ENCODE measurements at places on chromosomes 4 and X. TPM values are rescaled to one million over a fixed set of nuclear protein-coding genes. Genes with fewer than 3 reads are reported as not detected.

DNA sequence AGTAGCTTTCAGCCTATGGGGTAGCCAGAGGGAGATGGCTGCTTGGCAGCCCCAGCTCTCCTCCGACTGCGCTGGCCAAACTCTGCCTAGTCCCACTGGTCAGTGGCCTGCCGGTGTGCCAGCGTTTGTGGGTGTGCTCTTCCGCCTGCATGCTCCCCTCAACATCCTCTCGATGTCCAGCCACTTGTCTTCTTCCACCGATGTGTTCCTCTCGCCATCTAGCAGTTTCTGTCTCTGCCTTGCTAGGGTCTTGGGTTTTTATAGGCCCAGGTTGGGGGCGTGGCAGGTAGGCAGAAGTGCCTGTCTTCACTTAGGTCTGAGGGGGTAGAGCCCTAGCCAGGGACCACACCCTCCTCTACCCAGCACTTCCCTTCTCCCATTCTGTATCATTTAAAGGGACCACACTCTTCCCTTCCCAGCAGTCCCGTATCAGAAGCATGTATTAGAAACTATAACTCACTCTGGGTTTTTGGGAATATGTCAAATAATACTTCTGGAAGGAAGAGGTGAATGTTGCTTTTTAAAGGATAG is 124.4 kb downstream of the KDM6A start:
- no peak for DNase-seq

DNA sequence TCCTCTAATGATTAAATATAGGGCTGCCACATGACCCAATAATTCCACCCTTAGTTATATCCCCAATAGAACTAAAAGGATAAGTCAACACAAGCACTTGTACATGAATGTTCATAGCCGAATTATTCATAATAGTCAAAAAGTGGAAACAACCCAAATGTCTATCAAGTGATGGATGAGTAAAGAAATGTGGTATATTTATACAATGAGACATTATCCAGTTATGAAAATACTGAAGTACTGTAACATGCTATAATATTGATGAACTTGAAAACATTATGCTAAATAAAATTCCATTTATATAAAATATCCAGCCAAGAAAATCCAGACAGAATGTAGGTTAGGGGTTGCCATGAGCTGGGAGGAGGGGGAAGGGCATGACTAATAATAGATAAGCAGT is 436.7 kb upstream of the AADAT start:
- no peak for DNase-seq

DNA sequence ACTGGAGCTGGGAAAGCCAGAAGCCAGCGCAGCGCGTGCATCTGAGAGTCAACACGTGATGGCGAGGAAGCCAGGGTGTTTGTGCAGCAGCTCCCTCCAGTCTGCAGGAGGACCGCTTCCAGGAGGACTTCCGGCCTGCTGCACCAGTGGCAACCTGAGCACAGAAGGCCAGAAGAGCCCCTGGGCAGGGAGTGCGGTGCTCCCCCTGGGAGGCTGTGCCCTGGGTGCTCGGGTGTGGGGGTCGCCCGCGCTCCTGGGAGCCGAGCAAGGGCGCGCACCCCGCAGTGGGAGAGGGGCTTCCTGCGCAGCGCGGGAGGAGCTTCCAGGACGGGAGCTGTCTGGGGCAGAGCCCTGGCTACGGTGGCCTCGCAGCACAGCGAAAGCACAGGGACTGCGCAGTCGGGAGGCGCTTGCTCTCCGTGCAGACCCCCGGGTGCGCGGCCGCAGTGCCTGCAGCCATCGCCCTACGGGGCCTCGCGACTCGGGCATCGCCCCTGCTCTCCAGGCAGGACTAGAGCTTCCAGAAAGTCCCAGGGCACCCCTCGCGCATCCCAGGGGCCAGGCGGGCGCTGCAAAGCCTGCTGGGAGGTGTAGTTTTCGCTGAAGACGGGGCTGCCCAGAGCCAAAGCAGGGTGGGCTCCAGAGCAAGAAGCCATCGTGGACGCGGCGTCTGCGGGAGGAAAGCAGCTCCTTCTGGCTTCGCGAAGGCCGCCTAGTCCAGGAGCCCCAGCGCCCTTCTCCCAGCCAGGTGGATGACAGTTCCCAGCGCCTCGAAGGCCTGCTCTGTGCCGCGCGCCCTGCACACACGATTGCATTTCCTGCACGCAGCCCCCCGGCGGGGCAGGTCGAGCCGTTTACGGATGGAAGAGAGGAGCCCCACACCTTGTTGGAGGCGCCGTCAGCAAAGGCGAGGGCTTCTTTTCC is 24.1 kb upstream of the WFS1 start:
- no peak for DNase-seq

- DNase-seq = no peak
Observed at GRCh38 chrX:46673620-46674359, 85.1 kb downstream of the SLC9A7 start.

DNA sequence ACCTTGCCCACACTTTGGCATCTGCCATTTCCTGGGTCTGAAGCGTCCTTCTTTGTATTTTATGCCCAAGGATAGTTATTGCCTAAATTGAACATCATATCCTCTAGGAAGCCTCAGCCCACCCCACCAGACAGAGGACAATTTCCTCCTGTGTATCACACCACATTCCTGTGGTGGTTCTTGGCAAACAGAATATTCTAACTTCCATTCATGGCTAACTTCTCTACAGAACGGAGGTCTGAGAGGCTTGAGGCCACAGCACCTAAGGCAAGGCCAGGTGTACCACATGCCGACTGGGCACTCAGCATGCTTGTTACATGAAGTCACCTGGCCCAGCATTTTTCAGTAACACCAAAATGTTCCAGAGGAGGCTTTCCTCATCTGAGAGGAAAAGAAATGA is 42.4 kb downstream of the CD99L2 start:
- DNase-seq = no peak

DNA sequence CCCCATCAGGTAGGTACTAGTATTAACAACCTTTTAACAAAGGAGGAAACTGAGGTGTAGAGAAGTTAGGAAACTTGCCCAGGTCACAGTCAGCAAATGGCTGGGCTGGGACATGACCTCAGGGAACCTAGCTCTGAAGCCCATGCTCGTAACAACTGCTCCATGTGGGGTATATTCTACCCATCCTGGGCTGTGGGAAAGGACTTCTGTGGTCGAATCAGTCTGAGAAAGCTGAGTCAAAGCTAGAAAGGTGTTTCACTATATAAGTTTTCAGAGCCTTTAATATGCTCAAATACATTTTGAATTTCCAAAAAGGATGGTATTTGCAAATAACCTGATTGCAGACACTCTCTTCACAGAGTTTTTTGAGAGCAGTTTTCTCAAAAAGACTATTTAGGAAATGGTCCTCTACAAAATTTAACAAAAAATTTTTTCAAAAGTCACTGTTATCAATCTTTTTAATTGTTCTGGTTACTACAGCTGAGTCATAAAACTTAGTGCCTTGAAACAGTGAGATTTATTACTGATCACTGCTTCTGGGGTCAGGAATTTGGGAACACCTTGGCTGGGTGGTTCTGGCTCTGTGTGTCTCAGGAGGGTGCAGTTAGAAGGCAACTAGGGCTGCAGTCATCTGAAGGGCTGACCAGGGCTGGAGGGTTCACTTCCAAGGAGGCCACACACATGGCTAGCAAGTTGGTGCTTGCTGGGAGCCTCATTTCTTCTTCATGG is 53.6 kb downstream of the NSG1 start:
- no peak for DNase-seq

GRCh38 chrX:45807572-45808425 is 607.1 kb upstream of the DIPK2B start:
- no peak for DNase-seq

- no peak for DNase-seq
Observed at GRCh38 chr4:106478152-106478551, 109.6 kb upstream of the GIMD1 start.

DNA sequence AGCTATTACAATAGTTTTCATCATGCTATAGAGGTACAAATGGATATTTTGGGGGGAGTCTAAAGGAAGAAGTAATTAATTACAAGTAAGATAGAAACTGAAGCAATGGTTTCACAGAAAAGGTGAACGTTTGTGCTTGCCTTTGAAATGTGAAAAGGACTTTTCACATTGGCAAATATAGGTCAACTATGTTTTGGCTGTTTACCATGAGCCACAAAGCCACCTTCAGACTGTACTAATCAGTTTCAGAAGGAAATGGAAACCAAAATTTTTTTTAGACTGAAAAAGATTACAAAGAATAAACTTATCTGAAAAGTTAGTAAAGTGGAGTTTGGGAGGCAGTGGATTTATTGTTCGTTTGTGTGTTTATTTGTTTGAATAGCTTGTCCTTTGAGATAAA is 32.1 kb downstream of the SYTL5 start:
- DNase-seq = no peak

GRCh38 chrX:21014326-21014725 is 359.9 kb upstream of the CNKSR2 start:
- DNase-seq = no peak

DNA sequence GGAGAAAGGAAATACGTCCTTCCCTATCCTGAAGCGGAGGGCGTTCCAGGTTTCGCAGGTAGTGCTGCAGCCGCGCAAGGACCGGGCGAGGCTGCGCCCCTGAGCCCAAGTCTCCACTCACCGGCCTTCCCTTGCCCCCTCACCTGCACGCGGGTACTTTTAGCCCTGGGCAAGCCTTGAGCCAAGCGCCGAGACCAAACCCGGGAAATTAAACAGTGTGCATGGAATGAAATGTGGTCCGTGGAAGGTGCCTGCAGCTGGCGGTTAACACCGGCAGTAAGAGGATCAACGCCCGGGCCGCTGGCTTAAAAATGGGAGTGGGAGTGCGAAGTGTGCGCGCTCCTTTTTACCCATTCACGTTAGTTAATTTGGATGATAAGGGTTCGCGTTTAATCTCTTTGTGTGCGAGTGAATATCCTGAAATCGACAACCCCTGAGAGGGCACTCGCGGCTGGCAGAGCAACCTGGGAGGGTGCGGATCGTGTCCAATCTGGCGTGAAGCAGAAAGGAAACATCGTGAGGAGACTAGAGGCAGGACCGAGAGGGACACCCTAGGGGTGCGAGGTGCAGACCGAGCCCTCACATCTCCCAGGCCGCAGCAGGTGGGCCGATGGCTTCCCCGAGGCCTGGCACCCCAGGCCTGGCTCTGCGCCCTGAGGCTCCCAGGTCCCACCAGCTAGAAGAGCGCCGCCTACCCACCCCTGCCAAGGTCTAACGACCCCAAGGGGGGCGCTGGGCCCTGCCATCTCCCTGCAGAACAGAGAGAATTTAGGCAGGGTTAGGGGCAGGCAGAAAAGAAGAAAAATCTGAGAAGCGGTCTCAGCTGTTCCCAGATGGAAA is 2.0 kb upstream of the HELT start:
- peak; percentile 27 for DNase-seq

- no peak for DNase-seq
Observed at GRCh38 chr4:24265989-24266388, 318.4 kb downstream of the DHX15 start.

DNA sequence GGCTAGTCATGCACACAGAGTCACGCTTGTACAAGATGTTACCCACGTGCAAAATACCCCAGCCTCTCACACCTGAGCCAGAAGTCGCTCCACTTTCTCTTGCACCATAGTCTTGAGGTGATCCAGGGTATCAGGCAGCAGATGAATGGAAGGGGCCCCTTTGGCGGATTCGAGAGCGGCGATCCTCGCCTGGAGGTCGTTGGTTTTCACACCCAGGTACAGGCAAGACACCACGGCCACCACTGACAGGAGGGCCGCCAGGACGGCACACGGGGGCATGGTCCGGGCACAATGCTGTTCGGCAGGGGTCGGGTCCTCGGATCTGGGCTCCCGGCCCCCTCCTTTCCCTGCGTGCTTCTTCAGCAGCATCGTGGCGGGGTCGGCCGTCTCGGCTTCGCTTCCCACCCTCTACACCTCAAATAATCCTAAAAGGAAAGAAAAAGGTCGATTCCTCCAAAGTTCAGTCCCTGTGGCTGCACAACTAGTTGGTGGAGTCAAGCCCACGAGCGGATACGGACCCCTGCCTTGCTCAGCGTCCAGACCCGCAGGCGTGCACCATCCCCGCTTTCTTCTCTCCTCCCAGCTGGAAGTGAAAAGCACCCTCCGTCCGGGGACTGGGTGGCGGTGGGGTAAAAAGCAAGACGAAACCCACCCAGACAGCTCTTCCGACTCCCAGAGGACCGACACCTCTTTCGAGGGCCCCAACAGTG is 652 bp downstream of the COL25A1 start:
- no peak for DNase-seq

DNA sequence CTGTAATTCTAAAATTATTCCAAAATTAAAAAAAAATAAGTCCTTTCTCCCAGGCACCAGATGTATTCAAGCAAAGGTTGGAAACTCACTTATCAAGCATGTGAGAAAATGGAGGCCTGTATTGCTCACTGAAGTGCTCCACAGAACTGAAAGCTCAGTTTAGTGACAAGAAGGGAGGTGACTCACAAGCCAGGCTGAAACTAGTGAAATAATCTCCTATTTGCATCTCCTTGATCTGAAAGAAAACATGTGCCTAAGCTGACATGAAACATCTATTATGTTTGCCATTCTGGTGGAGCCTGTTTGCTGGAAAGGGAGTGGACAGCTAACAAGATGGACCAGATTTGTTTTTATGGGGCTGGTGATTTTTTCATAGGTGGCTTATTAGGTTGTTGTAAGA is 54.0 kb upstream of the AMELX start:
- DNase-seq = no peak

DNA sequence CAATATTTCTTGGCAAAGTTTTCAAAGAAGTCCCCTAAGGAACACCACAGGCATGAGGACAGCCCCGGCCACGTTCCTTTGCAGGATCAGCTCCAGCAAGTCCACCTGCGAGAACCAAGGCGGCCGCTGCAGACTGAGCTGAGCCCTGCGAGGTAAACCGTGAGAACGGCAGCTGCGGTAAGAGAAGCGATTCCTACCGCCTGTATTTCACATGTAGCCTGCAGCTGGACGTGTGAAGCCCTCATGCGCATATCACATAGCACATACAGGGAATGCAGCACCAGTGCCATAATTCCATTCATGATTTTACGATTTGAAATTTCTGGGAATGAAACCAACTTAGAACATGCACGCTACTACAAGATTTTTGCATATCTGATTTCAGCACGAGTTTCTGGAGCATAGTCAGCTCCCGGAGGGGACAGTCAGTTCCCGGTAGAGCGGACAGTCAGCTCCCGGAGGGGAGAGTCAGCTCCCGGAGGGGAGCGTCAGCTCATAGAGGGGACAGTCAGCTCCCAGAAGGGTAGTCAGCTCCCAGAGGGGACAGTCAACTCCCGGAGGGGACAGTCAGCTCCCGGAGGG is 41.7 kb downstream of the FGFRL1 start:
- DNase-seq = no peak

DNA sequence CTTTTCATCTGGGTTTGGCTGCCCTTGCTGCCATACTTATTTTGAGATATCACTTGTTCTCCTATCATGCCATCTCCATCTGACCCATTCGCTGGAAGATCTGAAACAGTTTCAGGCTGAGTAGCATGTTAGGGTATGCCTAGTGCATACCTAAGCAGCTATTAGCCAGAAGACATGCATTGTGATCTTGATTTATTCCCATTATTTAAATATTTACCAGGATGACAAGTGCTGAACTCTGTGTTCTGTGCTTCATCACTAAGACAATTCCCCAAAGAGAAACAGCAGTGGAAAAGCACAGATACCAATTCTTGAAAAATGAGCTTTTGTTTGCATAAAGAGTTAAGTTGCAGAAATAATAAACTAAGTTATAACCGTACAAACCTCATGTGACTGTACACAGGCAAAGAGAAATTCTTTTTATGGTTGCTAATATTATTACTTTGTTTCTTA is 271.0 kb upstream of the ARSJ start:
- no peak for DNase-seq

GABRE gene
- 0.61 TPM for total RNA-seq

LRCH2 gene
- 0.42 TPM for total RNA-seq

TEC gene
- 4.7 TPM for total RNA-seq

REELD1 gene
- not detected for total RNA-seq

SSX4B gene
- not detected for total RNA-seq
